ENCODE measurements at places on chromosomes 5 and 9.
A peak's percentile ranks its signal among the peaks of the same experiment; 100 is the strongest.

DNA sequence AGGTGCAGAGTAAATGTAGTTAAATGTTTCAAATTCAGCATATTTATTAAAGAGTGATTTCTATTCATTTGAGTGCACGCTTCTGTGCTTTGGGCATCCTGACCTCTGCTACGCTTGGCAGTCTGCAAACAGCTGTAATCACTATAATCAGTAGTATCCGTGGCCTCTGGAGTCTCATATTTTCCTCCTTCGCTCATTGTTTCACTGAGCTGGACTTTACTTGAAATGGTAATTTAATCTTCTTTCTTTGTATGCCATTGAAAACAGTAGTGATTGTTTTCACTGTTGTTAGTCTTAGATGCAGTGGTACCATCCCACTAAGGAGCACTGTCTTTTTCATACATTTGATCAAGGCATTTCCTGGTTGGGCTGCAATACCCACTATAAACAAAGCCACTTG lies 43.5 kb upstream of the CAVIN4 start:
- no peak for DNase-seq

DNA sequence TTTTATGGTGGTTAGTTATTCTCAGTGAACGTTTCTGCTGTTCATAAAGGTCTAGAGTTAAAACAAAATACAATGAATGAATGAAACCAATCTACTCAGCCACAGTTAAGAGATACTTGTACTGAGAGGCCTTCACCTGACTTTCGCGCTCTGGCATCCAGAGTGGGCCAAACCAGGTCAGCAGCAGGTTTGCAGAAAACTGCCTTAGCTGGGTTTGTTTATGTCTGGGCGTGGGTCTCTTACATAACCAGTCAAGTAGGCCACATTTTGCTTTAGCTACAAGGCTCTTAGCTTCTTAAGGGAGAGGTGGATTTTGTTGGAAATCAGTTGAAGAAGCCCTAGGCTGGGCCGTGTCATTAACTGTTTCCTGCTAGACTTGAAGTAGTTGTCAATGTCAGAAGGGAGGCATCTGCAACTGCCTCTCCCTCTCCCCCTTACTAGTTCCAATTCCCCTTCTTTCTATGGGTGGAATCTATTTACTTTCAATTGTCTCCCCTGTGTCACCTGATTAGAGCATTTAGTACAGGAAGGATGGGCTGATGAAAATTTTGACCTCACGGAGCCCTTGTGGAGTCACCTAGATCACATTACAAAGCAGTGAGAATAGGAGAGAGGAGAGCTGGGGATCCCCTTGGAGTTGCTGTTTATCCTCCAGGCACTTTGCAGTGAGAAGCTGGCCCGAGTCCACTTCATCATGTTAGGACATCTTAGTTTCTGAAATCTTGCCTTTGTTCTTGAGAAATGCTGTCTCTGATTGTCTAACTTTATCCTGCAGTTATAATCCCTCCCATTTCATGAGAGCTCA lies 200.5 kb downstream of the ARHGEF28 start:
- no peak for DNase-seq

DNA sequence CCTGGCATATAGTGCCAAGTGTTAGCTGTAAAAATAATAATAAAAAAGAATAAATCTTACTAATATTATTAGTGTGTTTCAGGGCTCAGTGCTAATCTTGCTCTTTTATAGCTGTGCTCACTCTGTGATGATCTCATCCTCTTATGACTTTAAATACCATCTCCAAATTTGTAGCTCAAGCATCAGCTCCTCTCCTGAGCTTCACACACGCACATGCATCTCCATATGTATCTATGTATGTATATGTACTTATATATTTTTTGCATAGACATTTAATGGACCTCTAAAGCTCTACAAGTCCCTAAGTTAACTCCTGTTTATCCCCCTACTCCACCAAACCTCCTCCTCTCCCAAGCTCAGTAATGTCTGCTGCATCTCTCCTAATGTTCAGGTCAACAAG lies 170.8 kb upstream of the NR3C1 start:
- no peak for DNase-seq

- DNase-seq, result no peak
Measured at GRCh38 chr9:18384066-18384465, 89.9 kb upstream of the ADAMTSL1 start.

DNA sequence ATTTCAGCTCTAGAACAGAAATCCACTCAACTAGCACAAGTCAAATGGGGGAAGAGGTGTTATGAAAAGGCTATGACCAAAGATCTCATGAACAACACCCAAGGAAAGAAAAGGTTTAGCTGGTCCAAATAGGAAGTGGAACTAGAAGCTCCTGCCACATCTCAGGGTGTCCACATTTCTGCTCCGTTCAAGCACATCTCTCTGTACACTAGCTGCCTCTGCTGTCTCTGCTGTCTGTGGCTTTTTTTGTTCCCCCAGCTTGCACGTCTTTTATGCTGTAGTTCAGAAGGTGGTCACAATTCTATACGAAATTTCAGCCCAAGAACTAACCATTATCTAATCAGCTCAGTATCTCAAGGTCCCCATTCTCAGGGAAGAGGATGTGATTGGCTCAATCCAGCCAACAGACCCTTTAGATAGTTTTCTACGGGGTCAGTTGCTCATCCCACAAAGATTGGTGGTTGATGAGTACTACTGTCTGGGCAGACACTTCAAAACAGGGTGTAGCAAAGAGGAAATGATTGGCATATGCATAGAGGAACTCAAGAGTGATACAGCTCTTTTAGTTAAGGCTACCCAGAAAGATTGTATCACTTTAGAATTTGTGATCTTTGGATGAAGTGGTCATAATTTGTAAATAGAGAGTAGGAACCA lies 44.0 kb downstream of the FANCC start:
- no peak for DNase-seq

DNA sequence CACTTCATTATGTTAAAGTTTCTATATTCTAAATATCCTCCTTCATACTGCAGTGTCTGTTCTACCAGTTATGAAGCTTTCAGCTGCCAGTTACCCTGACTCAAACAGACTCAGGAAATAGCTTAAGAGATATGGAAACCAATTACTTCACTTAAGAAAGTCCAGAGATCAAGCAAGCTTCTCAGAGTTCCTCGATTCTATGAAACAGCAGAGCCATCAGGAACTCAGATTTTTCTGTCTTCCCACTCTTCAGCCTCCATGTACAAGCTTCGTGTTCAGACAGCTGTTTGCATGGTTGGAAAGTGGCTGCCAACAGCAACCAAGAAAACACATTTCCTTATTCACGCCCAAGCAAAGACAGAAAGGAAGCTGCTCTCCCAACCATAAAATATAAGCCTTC lies 216.1 kb downstream of the ACTL7B start:
- DNase-seq, result no peak

- DNase-seq, result no peak
Measured at GRCh38 chr5:124287813-124288212, 458.6 kb downstream of the ZNF608 start.

GRCh38 chr9:137172901-137173795 lies 1.3 kb upstream of the TMEM210 start:
- no peak for DNase-seq

GRCh38 chr9:135155396-135155795 lies 67.9 kb downstream of the OLFM1 start:
- no peak for DNase-seq

DNA sequence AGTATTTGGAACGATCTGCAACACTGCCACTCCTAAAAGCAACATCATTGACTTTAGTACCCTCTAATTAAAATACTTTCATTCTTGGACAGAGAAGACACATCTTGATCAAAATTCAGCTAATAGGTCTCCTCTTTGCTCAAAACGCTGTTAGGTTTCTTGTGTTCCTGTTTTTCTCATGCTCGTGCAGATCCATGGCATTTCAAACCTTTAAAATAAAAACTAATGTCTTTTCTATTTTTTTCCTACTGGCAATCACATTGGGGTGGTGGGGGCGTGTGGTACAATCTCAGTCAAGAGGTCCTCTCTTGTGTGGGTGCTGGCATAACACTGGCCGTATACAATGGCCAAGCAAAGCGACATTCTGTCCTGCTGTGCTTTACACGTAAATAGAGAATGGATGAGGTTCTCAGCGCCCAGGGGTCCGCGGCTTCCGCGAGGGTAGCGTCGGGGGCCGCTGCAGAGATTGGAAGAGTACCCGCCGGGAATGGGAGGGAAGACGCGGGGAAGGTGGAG lies 315 bp upstream of the GPR150 start:
- DNase-seq, result no peak

DNA sequence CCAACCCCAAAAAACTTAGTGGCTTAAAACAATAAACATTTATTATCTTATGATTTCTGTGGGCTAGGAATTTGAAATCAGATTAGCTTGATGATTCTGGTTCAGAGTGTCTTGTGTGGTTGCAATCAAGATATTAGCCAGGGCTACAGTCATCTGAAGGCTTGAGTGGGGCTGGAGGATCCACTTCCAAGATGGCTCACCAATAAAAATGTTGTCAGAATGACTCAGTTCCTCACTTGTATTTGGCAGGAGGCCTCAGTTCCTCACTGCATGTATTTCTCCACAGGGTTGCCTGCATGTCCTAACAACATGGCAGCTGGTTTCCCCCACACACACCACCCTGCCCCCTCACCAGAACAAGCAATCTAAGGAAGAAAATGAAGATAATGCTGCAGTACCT lies 98.2 kb upstream of the NIPBL start:
- no peak for DNase-seq

GRCh38 chr5:66232706-66233445 lies 88.8 kb downstream of the SREK1 start:
- DNase-seq, result no peak

- DNase-seq, result no peak
Measured at GRCh38 chr5:153711755-153712154, 221.3 kb downstream of the GRIA1 start.

DNA sequence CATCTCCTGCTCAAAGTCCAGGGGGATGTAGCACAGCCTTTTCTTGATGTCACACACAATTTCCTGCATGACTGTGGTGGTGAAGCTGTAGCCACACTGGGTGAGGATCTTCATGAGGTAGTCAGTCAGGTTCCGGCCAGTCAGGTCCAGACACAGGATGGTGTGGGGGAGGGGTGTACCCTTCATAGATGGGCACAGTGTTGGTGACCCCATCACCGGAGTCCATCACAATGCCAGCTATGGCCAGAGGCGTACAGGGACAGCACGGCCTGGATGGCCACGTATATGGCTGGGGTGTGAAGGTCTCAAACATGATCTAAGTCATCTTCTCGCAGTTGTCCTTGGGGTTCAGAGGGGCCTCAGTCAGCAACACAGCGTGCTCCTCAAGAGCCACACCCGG lies 19.7 kb upstream of the SPZ1 start:
- DNase-seq, result no peak

GRCh38 chr9:114275246-114276004 lies 47.5 kb upstream of the ORM1 start:
- peak; percentile 25 for DNase-seq

GRCh38 chr9:89815903-89816573 lies 211.2 kb downstream of the GADD45G start:
- peak; percentile 83 for DNase-seq

DNA sequence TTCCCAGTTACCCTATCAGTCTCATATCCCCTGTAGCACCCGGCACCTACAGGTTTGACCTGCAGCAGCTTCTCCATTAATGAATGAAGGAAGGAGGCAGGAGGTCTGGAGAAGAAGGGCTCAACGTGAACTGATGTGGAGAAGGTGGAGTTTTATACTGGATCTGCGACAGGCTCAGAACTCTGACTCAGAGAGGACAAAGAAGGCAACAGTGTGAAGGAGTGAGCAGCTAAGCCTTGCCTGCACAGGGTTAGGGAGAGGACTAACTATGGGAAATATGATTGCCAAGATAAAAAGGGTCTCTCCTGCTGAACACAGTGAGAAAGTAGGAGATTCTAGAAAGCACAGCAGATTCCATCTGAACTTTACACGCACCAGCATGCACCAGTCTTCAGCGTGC lies 23.6 kb downstream of the RASEF start:
- DNase-seq, result no peak

DNA sequence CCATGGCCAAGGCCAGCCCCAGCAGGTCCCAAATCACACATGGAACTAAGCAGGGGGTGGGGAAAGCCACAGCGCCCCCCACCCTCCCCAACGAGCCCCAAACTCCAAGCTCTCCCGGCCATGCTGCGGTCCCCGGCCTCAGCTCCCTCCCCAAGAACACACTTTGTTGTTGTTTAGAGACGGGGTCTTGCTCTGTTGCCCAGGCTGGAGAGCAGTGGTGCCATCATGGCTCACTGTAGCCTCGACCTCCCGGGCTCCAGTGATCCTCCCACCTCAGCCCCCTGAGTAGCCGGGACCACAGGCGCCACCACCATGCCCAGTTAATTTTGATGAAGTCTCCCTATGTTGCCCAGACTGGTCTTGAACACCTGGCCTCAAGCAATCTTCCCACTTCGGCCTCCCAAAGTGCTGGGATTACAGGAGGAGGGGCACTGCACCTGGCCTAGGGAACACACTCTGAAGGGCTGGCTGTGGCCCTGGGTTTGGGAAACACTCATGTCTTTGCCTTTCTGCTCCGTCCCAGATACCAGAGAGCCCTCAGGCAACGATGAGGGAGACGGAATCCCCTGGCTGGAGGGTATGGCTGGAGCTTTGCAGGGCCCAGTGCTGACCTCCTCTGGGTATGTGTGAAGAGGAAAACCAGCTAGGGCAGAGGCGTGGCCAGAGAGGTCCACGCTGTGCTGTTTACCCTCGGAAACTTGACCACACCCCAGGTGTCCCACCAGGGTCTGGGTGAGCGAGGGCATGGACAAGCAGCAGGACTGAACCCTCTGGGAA lies 53.2 kb upstream of the UBAC1 start:
- no peak for DNase-seq

DNA sequence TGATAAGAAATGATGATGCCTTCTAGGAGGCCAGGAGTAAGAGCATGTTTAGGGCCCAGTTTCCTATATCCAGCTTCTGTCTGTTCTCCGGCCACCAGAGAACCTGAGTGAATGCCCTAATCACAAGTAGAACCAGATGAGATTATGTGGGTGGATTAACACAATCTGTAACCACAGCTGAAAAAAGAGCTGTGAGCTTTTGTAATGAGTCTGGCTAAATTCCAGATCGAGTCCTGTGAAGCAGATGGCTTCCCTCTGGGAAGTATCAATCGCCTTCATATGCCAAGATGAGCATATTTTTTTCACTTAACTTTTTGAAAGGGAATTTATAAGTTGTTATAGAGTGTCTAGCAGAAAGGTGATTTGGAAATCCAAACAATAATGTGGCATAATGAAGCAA lies 99.8 kb downstream of the NNT start:
- no peak for DNase-seq

DNA sequence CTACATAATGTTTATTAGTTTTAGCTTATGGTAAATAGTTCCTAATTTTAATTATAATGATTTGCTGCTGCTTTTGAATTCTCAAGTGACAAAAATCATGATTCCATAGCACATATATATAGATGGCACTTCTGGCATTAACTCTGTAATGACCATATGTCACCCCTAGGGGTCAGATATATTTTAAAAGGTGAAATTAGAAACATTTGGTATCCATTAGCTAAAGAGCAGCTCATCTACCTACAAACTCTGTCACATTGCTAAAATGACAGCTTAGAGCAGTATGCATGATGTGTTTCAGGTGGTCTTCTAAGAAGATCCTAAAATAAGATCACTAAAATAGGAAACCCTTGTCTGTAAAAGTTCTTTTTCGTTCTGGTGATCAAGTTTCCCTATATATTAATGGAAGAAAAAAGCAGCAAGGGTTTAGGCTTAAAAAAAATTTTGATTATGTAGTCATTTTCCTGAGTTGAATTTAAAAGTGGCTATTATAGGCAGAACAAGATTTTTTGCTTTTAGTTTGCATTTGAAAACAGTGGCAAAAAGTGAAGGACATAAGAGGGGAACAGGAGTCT lies 157.7 kb upstream of the POU5F2 start:
- no peak for DNase-seq

GRCh38 chr5:124179819-124180218 lies 566.6 kb downstream of the ZNF608 start:
- DNase-seq, result no peak

- no peak for DNase-seq
Measured at GRCh38 chr9:36249189-36249588, 9.1 kb downstream of the GNE start.

Data from left ventricle myocardium superior (tissue), 1 donor.